Renal pelvis (tissue), 12 donors: ENCODE measurements at places on chromosomes 4 and X. TPM values are rescaled to one million over a fixed set of nuclear protein-coding genes. Genes with fewer than 3 reads are reported as not detected.

UGT8 gene
- polyA plus RNA-seq, result 47.6 TPM

PDGFRA gene
- 140 TPM for polyA plus RNA-seq

PNMA6F gene
- polyA plus RNA-seq, result 0.22 TPM

DCHS2 gene
- polyA plus RNA-seq, result 7.6 TPM

ADGRG4 gene
- polyA plus RNA-seq, result not detected

CNKSR2 gene
- 1.1 TPM for polyA plus RNA-seq

UGT2A3 gene
- 115 TPM for polyA plus RNA-seq

PSAPL1 gene
- polyA plus RNA-seq, result 0.04 TPM

CABS1 gene
- polyA plus RNA-seq, result not detected

FRMD7 gene
- polyA plus RNA-seq, result 1.2 TPM

GRCh38 chrX:46989548-46989947 is 77.3 kb downstream of the JADE3 start:
- DNase-seq, result no peak

DNA sequence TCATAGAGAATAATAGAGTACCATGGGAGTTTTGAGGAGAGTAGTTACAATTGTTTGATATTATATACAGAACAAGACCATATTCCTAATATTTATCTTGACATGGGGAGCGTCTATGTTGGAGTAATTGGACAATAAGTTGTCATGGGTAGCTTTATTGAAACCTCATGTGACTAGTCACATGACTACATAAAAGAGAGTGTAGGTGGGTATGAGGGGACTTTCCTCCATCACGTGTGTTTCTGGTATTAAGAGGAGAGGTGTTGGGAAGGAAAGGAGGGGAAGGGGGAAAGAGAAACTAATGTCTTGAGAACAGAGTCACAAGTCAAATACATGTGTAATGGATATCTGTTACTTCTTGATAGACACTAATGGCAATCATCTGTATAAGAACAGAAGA is 33.1 kb downstream of the PDLIM5 start:
- DNase-seq, result no peak

DNA sequence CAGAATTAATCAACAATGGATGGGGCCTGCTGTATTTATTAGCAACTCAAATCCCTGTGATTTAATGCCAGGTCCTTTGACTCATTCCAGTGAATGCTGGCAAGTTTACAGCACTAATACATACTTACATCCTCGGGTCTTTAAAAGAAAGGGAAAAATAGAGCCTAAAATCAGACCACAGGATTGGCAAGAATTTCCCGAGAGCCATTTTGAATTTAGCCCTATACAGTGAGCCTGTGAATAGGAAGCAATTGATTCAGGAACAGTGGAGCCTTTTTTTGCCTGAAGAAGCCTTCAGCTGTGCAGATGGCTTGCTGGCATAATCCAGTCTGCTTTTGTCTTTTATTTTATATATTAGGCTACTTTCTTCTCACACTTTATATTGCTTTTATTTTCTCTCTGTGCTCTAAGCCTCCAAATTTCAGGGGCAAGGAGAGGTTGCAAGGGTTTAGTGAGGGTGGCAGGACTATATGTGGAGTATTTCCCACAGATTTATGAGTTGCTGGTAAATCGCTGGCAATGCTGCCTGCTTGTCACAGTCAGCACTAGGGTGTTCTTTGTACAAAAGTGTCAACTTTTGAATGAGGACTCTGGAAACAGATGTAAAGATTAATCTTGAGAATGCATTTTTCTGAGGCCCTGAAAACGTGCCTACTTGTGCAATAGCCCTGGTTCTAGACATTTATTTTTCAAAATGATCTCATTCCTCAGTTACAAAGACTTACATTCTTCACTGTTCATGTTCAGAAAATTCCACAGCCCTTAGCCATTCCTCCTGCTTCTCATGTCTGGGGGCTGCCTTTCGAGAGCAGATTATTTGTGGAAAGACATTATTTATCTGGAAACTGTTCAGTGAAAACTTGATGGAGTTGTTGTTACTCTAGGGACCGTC is 303.5 kb downstream of the SPRY1 start:
- peak; percentile 41 for DNase-seq

DNA sequence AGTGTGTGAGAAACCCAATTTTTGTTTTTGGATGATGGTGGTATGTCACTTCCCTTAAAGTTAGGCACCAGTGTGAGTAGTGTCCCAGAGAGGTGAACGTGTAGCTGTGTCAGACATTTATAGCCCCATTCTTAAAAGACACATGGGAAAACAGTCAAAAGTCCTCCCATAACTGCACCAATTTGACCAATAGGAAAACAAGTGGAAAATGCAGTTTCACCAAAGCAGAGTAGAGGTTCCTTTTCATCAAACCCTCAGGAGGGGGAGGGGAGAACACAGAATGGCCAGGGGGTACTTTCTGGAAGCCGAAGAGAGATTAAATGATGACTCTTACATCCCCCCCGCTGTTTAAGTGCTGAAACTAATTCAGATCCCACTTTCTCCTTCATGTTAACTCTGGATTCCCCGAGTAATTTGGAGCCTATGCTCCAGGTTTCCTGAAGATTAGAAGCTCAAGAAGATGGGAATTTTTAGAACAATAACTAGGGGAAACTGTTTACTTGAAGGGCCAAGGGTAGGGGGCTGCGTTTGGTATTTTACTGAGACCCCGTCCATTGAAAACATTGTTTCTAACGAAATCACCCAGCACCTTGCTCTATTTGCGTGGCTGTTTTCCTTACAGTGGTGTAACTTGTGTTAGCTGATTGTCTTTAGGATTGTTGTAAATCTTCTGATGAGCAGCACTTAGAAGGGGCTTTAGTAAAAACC is 2.1 kb upstream of the LEF1 start:
- no peak for DNase-seq

GRCh38 chr4:24800325-24800895 is 5.0 kb downstream of the SOD3 start:
- DNase-seq, result no peak

- DNase-seq, result peak; percentile 65
Measured at GRCh38 chr4:7410446-7410845, 24.3 kb downstream of the PSAPL1 start.

GRCh38 chr4:25818371-25818871 is 44.4 kb downstream of the SEL1L3 start:
- DNase-seq, result no peak

GRCh38 chr4:165164257-165164656 is 43.1 kb upstream of the KLHL2 start:
- DNase-seq, result no peak

- no peak for DNase-seq
Measured at GRCh38 chrX:125826080-125826479, 340.0 kb downstream of the DCAF12L2 start.

GRCh38 chr4:139144161-139144859 is 32.7 kb downstream of the ELF2 start:
- peak; percentile 27 for DNase-seq

DNA sequence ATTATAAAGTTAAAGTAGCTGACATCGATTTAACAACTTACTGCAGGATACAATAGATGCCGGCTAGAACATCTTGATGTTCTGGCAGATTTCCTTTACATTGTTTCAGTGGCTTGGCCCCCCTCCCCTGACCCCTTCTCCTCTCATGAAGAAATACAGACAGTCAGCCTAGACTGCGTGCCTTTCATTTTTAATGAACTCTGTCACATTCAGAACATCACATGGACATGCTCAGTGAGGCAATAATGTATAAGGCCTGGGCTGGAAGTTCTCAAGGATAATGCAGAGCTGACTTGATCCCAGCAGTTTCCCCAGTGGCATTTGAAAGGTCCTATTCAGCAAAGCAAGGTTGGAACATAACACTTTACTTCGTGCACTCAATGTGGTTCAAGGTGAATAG is 239.2 kb downstream of the ANK2 start:
- no peak for DNase-seq

DNA sequence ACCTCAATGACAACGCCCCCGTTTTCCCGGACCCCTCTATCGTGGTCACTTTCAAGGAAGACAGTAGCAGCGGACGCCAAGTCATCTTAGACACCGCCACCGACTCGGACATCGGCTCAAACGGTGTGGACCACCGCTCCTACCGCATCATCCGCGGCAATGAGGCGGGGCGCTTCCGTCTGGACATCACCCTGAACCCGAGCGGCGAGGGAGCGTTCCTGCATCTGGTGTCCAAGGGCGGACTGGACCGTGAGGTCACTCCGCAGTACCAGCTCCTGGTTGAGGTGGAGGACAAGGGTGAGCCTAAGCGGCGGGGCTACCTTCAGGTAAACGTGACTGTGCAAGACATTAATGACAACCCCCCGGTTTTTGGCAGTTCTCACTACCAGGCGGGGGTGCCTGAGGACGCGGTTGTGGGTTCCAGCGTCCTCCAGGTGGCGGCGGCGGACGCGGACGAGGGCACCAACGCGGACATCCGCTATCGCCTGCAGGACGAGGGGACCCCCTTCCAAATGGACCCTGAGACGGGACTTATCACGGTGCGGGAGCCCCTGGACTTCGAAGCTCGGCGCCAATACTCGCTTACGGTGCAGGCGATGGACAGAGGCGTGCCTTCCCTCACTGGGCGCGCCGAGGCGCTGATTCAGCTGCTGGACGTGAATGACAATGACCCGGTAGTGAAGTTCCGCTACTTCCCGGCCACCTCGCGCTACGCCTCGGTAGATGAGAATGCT is 2.2 kb downstream of the FAT4 start:
- DNase-seq, result peak; percentile 27

DNA sequence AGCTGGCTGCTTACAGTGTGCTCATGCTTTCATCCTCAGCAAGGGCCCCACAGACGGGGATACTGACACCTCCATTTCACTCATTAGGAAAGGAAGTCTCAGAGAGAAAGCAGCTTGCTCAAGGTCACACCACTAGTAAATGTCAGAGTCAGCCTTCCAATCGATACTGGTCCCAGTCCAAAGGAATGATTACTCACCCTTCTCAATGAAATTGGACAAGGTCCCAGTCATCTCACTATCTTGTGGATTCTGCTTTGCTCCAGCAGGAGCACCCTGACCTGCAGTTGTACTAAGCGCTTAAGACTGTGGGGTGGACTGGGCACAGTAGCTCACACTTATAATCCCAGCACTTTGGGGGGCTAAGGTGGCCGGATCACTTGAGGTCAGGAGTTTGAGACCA is 132.2 kb upstream of the SLC34A2 start:
- no peak for DNase-seq

DNA sequence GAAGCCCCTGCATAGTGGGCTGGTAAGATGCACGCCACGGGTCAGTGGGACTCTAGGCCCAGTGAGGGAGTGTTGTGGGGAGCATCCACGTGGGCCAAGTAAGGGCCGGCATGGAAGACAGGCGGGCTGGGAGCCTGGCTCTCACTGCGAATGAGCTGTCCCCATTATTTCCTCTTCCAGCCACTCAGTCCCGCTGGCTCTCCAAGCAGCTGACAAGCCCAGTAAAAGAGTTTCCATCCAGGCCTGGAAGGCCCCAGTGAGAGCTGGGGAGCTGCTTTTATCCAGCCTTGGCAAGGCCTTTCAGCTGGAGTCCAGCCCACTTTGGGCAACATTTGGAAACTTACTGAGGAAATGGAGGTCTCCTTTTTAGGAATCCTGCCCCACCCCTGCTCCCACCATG is 24.9 kb downstream of the APLN start:
- DNase-seq, result no peak

DNA sequence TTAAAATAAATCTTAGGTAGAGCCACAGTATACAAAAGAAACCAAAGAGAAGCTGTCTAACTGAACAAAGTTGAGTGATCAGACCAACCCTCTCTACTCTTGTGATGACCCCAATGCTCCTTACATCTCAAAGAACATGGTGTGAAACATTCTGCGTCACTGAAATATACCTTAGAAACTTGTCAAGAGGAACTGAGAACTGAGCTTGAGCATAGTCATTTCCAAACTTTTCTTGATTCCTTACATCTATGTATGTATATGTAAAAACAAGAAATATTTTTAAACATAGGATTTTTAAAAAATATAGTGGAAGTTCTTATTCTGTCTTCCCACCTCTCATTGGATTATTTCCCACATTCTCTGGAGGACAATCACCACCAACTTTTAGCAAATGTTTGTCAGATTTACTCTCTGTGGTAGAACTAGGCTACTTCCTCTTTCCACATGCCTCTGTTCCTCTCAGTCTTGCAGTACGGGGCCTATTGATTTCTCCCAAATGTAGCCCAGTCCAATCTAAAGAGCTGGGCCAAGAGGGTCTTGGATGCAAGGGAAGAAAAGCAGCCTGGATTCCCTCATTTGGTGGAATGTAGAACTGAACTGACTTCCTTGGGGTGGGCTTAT is 98.2 kb upstream of the HHIP start:
- DNase-seq, result no peak
